Activated T-cell treated with anti-CD3 and anti-CD28 coated beads, Interleukin-2, amount 50 U/mL, for 72 hours (primary cell): ENCODE measurements at places on chromosomes 5 and 9. TPM values are rescaled to one million over a fixed set of nuclear protein-coding genes. Genes with fewer than 3 reads are reported as not detected.
A peak's percentile ranks its signal among the peaks of the same experiment; 100 is the strongest.

- no peak for DNase-seq
- H3K27ac ChIP-seq, result no peak overlapping the region
- H3K27me3 ChIP-seq, result peaks cover 5% of the 10 kb centered on the region
- no peak overlapping the region for H3K4me3 ChIP-seq
Observed at GRCh38 chr9:111657051-111657450, 4.4 kb upstream of the GNG10 start.

DNA sequence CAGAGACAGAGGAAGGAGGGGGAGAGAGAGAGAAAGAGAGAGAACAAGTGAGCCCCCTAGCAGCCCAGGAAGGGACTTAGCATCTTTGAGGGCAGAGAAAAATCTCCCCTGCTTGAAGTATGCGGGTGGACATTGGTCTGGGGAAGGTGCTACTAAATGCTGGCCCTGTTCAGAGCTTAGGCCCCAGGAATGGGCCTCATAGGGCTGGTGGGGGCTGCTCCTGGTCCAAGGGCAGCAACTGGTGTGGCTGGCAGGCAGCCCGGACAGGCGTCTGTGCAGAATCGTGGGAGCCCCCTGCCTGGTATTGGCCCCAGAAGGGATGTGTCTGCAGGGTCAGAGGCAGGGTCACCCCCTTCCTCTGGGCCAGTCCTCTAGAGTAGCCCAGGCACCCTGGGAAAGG, 47.8 kb upstream of the SUSD3 start:
- H3K27ac ChIP-seq, result peak overlapping the region; percentile 38
- no peaks in the 10 kb centered on the region for H3K27me3 ChIP-seq
- peaks cover 39% of the 10 kb centered on the region for H3K36me3 ChIP-seq
- H3K4me3 ChIP-seq, result no peak overlapping the region

DNA sequence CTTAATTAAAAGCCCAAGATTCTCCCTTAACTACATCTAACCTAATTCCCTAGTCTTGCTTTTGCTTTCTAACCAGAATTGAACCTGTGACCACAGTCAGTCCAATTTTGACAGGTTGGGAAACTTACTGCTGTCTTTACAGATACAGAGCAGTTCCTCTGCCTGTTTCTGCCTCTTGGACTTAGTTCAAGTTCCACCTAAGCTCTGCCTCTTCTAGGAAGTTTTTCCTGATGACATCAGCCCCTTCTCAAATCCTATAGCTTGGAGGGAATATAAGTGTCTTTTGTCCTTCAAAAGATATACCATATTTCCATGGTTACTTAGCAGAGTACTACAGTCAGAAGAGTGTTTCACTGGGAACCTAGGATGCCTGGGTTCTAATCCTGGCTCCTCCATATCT, 31.7 kb downstream of the BRINP1 start:
- no peak for DNase-seq
- H3K4me1 ChIP-seq, result no peaks in the 10 kb centered on the region
- no peak overlapping the region for H3K27ac ChIP-seq
- no peak overlapping the region for H3K4me3 ChIP-seq
- H3K36me3 ChIP-seq, result no peaks in the 10 kb centered on the region

- peaks cover 1% of the 10 kb centered on the region for H3K36me3 ChIP-seq
- no peaks in the 10 kb centered on the region for H3K27me3 ChIP-seq
- peaks cover 38% of the 10 kb centered on the region for H3K4me1 ChIP-seq
- peak overlapping the region; percentile 88 for H3K4me3 ChIP-seq
- peak; percentile 28 for DNase-seq
- peak overlapping the region; percentile 61 for H3K27ac ChIP-seq
Observed at GRCh38 chr9:127714951-127715469, 453 bp downstream of the PTRH1 start.

GRCh38 chr9:33750307-33750838, 45.0 kb upstream of the PRSS3 start:
- H3K36me3 ChIP-seq, result no peaks in the 10 kb centered on the region
- peaks cover 86% of the 10 kb centered on the region for H3K27me3 ChIP-seq
- no peak overlapping the region for H3K27ac ChIP-seq
- peak overlapping the region; percentile 37 for H3K4me3 ChIP-seq
- no peak for DNase-seq

- DNase-seq, result no peak
- no peak overlapping the region for H3K4me3 ChIP-seq
- H3K27ac ChIP-seq, result no peak overlapping the region
- H3K27me3 ChIP-seq, result no peaks in the 10 kb centered on the region
Observed at GRCh38 chr5:59133764-59134261, 550.9 kb downstream of the RAB3C start.

GRCh38 chr9:99459919-99460318, 237.8 kb downstream of the SEC61B start:
- H3K27ac ChIP-seq, result no peak overlapping the region
- no peaks in the 10 kb centered on the region for H3K4me1 ChIP-seq
- H3K27me3 ChIP-seq, result peaks cover 4% of the 10 kb centered on the region

GRCh38 chr9:77543131-77543822, 104.8 kb downstream of the GNA14 start:
- H3K27me3 ChIP-seq, result peaks cover 9% of the 10 kb centered on the region
- no peaks in the 10 kb centered on the region for H3K4me1 ChIP-seq
- no peak overlapping the region for H3K27ac ChIP-seq
- H3K36me3 ChIP-seq, result peaks cover 4% of the 10 kb centered on the region
- no peak overlapping the region for H3K4me3 ChIP-seq
- no peak for DNase-seq

GRCh38 chr9:35945341-35946018, 12.5 kb downstream of the OR2S2 start:
- no peaks in the 10 kb centered on the region for H3K27me3 ChIP-seq
- H3K4me1 ChIP-seq, result peaks cover 44% of the 10 kb centered on the region
- H3K36me3 ChIP-seq, result no peaks in the 10 kb centered on the region
- H3K27ac ChIP-seq, result no peak overlapping the region

GRCh38 chr5:963673-964531, 44.7 kb upstream of the NKD2 start:
- peaks cover 3% of the 10 kb centered on the region for H3K36me3 ChIP-seq
- H3K27ac ChIP-seq, result peak overlapping the region; percentile 78
- H3K4me1 ChIP-seq, result peaks cover 49% of the 10 kb centered on the region
- DNase-seq, result peak; percentile 76

DNA sequence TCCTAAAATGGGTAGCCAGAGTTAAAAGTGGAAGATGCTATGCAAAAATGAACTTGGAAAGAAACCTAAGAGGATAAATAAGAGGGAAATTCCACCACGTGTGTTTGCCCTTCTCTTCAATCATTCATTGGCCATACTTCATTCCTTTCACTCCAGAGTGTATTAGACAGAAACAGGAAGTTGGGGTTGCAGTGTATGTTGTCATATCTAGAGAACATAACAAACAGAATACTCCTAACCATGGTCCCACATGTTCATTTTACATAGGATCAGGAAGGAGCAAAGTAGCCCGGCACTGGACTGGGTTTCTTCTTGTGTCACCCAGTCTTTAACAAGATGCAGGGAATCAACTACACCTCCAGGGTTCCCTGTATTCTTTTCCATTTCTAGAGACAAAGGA, 7.6 kb upstream of the GPBP1 start:
- H3K36me3 ChIP-seq, result no peaks in the 10 kb centered on the region
- H3K27me3 ChIP-seq, result no peaks in the 10 kb centered on the region
- H3K4me1 ChIP-seq, result peaks cover 8% of the 10 kb centered on the region
- no peak for DNase-seq
- no peak overlapping the region for H3K27ac ChIP-seq

- peak within 1 kb of the TSS; percentile 91 for H3K27ac ChIP-seq
- peaks cover 41% of the 10 kb centered on the region for H3K4me1 ChIP-seq
- peak; percentile 81 for DNase-seq
- no peaks in the 10 kb centered on the region for H3K27me3 ChIP-seq
Observed at GRCh38 chr5:159262859-159263568, at the start of gene UBLCP1. Gene UBLCP1, plus strand, starts transcription at chr5:159263290. Its CDS starts 5,626 bp downstream, at chr5:159268916.

GRCh38 chr5:180689775-180690174, 40.4 kb upstream of the FLT4 start:
- H3K4me3 ChIP-seq, result peak overlapping the region; percentile 80
- H3K36me3 ChIP-seq, result no peaks in the 10 kb centered on the region
- H3K27me3 ChIP-seq, result no peaks in the 10 kb centered on the region
- peaks cover 52% of the 10 kb centered on the region for H3K4me1 ChIP-seq
- H3K27ac ChIP-seq, result peak overlapping the region; percentile 66

DNA sequence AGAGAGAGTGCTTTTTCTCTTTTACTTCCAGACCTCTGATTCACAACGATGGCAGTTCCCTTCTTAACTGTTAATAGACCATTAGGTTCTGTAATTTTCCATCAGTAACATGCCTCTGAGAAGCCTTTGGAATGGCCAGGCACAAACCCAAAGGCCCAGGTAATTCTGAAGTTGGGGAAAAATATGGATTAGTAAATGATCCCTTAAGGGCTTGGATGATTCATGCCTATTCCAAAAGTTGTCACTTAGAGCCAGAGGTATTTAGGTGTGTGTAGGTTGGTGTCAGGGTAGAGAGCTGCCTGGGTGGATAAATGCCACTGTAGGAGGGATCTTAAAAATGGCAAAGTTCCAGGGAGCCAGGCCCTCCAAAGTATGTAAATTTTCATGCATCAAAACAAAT, 228.8 kb downstream of the PLK2 start:
- H3K27ac ChIP-seq, result no peak overlapping the region
- DNase-seq, result no peak
- no peaks in the 10 kb centered on the region for H3K36me3 ChIP-seq
- H3K4me1 ChIP-seq, result no peaks in the 10 kb centered on the region
- peaks cover 15% of the 10 kb centered on the region for H3K27me3 ChIP-seq

The OR1Q1 gene
- 0.26 TPM for total RNA-seq

The PCDHGB2 gene
- total RNA-seq, result 0.34 TPM

The SOX30 gene
- total RNA-seq, result 2.0 TPM

The RNF208 gene
- 10.3 TPM for total RNA-seq
